Activated naive CD4-positive, alpha-beta T cell treated with Interleukin-2 at 50 U/mL for 16 hours (primary cell): ENCODE measurements at places on chromosomes 3 and 15.

DNA sequence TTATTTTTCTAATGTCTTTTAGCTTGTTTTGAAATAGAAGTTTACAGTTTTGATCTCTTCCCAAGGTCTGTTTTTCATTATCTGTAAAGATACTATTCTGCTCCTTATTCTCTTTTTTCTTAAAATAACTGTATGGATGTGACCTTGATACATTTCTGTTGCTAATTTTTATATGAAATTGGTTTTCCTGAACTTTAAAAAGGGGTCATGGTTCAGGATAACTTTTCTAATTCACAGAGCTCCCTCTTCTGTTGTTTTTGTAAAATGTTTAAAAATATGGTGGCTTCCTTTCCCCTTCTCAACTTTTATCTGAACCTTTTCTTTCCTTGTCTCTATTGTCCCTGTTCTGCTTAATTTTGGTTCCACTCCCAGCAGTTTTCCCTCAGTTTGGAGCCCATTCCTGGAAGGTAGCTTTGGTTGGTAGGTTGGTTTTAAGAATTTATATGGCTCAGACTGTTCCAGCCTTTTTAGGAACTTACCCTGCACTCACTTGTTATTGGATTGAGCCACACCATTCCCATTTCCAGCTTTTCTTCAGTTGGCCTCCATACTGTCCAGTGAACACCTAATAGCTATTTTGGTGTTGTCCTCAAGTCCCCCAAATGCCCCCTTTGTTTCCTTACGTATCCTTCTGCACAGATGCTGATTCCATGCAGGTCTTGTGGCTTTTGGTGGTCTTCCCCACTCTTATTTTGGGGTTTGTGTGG lies 70.3 kb downstream of the SLMAP start:
- no peak for DNase-seq

DNA sequence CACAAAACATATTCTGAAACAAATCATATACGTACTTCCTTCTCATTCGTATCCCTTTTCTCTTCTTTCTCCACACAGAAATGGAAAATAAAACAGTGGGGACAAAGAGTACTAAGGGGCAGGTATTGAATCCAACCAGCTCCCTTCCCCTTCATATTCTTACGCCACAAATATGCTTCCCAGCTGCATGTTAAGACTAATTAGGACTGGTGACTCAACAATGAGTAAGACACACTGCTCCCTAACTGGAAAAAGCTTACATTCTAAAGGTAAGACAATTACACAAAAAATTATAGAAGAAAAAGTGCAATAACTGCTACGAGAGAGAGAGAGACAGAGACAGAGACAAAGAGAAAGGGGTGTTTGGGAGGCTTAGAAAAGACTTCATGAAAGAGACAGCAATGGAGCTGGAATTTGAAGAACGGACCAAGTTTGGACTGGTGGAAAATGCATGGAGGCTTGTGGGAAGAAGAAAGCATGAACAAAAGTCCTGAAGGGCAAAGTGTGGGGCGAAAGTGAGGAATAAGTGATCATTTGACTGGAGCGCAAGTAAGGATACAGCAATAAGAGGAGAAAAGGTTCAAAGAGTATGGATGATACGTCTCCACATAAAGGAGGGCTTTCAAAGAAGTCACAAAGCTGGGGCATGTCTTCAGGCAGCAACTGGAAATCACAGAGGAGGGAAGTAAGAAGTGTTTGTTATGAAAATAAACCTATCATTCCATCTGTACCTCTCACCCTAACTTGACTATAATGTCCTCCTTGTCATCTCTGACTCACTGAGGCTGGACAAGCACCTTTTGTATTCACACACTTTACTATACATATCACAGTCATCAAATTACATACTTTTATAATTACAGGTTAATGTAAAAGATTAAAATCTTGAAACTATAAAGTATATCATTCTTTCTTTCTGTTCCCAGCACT lies 49.2 kb downstream of the RYK start:
- no peak for DNase-seq

GRCh38 chr15:48546296-48546695 lies 99.2 kb downstream of the FBN1 start:
- DNase-seq = no peak

DNA sequence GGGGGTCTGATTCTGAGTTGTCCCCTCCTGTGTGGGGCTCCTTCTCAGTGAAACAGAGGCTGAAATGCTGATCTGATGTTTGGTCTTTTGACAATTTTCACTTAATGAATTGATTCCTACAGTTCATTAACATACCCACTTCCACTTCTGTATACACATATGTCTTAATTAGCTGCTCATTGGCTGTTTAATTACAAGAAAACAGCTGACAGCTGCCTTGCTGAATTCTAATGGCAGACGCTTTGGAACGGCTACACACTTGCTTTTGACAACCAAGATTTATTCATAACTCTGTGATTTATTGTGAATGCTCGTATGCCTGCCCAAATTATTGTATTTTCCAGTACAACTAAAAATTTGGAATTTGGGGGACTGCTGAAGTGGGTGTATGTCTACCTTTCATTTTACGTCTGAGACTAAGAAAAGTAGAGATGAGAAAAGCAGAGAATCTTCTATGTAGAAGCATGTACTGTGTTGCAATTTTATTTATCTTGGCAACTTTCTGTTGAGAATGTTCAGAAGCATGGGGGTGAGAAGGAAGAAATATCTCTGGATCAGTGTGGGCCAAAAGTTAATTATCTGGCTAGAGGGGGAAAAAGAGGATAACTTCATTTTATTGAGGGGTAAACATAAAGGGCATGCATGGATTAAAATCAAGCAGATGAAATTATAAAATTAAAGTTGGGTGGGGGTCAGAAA lies 46.5 kb upstream of the ICE2 start:
- no peak for DNase-seq

- peak; percentile 44 for DNase-seq
Observed at GRCh38 chr15:101242160-101242998, 9.5 kb downstream of the CHSY1 start.

DNA sequence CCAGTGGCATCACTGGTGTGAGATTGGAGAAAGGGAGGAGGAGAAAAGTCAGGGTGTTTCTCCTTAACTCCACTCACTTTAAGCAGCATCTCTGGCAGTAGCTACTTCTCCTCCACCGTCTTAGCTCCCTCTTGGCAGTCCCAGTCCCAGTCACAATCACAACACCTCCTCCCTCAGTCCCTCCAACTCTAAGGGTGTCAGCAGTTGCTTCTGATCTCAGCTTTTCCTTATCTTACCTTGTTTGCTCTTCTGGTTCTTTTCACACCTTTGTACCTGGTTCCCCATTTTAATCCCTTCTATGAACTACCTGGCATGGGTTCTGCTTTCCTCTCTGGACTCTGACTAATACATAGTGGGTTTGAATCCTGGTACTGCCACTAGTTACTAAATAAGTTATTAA lies 188.3 kb upstream of the CTDSPL start:
- no peak for DNase-seq

GRCh38 chr15:62868507-62868906 lies 174.0 kb upstream of the TPM1 start:
- DNase-seq = no peak
